Lower lobe of right lung (tissue), 2 donors: ENCODE measurements at places on chromosomes 1 and 21. TPM values are rescaled to one million over a fixed set of nuclear protein-coding genes. Genes with fewer than 3 reads are reported as not detected.

- peaks cover 23% of the 10 kb centered on the region for H3K27me3 ChIP-seq
- H3K36me3 ChIP-seq = no peaks in the 10 kb centered on the region
- no peak overlapping the region for H3K27ac ChIP-seq
- DNase-seq = no peak
- H3K4me3 ChIP-seq = no peak overlapping the region
Observed at GRCh38 chr21:44356160-44356559, 2.7 kb downstream of the TRPM2 start.

GRCh38 chr21:27077501-27077900, 110.6 kb upstream of the ADAMTS5 start:
- no peaks in the 10 kb centered on the region for H3K27me3 ChIP-seq
- no peaks in the 10 kb centered on the region for H3K36me3 ChIP-seq
- no peak overlapping the region for H3K4me3 ChIP-seq
- no peak for DNase-seq

DNA sequence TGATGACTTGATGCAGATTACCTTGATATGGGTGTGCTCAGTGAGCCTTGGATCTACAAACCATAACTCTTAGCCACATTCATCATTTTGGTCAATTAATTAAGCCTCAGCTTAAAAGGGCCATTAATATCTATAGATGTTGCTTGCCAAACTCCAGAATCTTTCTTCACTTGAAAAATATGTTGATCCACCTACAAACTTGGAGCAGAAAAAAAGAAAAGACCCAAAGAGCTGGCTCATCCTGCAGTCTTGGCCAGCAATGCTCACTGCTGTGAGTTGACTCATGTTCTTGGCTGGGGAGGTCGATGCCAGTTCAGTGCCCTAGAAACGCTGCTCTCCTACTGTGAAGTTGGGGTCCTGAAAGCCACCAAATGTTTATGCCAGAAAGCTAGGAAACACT, 75.4 kb downstream of the DPT start:
- no peaks in the 10 kb centered on the region for H3K27me3 ChIP-seq
- no peak overlapping the region for H3K27ac ChIP-seq
- DNase-seq = no peak
- no peaks in the 10 kb centered on the region for H3K36me3 ChIP-seq

- no peaks in the 10 kb centered on the region for H3K27me3 ChIP-seq
- H3K27ac ChIP-seq = no peak overlapping the region
- no peaks in the 10 kb centered on the region for H3K36me3 ChIP-seq
Observed at GRCh38 chr1:30489737-30490389, 233.5 kb downstream of the MATN1 start.

ATP1A4 gene
- 1.1 TPM for total RNA-seq

DNA sequence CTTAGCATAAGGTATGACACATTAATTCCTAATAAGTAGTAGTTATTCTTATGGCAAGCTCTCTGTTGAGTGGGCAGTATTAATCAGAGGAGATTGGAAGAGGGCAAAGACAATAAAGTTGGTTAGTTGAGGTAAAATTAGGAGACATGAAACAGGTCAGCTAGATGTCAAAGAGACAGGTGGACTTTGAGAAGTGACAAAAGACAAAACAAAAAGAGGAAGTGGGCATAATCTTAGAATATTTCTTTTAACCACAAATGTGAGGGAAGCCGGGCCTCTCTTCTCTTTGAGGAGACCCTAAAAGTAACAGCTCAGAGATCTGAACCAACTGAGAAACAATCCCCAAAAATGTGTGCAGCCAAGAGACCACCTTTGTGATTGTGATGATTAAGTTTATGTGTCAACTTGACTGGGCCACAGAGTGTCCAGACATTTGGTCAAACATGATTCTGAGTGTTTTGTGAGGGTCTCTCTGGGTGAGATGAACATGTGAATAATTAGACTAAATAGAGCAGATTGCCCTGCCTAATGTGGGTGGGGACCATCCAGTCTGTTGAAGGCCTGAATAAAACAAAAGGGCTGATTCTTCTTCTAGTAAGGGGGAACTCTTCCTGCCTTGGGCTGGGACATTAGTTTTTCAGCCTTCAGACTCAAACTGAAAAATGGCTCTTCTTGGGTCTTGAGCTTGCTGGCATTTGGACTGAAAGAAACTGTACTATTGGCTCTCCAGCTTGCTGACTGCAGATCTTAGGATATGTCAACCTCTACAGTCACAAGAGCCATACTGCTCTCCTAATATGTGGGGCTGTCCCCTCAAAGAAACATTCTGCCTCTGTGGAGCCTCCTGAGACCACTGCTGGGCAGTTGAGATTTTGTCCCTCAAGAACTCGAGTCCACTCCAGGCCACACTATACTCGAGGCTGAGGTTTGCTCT, 40.0 kb downstream of the FCRL5 start:
- no peak overlapping the region for H3K4me3 ChIP-seq
- H3K27me3 ChIP-seq = no peaks in the 10 kb centered on the region
- DNase-seq = no peak
- no peaks in the 10 kb centered on the region for H3K4me1 ChIP-seq
- no peaks in the 10 kb centered on the region for H3K36me3 ChIP-seq

- no peak overlapping the region for H3K27ac ChIP-seq
- DNase-seq = no peak
- no peaks in the 10 kb centered on the region for H3K4me1 ChIP-seq
- H3K36me3 ChIP-seq = no peaks in the 10 kb centered on the region
- no peaks in the 10 kb centered on the region for H3K27me3 ChIP-seq
Observed at GRCh38 chr1:168742994-168743650, 14.1 kb upstream of the DPT start.

DNA sequence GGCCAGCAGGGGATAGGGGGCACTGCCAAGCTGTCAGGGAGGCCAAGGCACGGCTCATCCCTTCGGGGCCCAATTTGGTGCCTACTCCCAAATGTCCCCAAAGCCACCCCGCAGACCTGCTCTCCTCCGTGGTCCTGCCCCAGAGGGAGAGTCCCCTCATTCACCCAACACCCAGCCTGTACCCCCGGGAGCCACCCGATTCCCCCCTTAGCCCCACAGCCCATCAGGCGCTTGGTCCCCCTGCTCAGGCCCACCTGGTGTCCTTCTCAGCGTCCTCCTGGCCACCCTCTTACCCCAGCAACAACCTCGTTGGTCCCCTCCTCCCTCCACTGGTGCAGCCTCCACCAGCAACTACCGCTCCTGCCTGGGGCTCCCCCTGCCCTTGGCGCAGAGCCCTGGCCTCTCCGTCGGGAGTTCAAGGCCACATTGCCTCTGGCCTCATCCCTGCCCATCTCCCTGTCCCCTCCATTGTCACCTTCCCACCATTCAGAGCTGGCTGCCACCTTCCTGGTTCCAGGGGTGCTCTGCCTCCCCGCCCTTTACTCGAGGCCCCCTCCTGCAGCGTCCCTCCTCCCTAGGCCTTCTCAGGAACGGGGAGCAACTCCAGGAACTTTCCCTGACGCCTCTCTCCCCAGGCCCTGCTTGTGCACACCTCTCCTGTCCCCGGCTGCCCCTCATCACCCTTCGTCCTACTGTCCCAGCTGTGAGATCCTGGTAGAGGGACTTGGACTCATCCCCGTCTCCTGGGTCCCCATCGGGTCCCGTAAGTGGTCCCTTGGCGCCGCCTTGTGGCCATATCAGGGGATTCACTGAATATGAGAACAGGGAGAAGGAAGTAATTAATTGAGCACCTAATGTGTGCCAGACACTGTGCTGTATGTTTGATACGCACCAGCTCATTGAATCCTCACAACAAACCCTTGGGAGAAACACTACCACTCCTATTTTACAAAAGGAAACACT, 73.9 kb downstream of the RAP1GAP start:
- H3K4me1 ChIP-seq = peaks cover 4% of the 10 kb centered on the region
- no peak overlapping the region for H3K27ac ChIP-seq
- peaks cover 12% of the 10 kb centered on the region for H3K36me3 ChIP-seq
- H3K27me3 ChIP-seq = peaks cover 11% of the 10 kb centered on the region
- no peak overlapping the region for H3K4me3 ChIP-seq
- peak; percentile 86 for DNase-seq

BLACAT1 gene
- 1.0 TPM for total RNA-seq

SNRNP40 gene
- 38.3 TPM for total RNA-seq

DNA sequence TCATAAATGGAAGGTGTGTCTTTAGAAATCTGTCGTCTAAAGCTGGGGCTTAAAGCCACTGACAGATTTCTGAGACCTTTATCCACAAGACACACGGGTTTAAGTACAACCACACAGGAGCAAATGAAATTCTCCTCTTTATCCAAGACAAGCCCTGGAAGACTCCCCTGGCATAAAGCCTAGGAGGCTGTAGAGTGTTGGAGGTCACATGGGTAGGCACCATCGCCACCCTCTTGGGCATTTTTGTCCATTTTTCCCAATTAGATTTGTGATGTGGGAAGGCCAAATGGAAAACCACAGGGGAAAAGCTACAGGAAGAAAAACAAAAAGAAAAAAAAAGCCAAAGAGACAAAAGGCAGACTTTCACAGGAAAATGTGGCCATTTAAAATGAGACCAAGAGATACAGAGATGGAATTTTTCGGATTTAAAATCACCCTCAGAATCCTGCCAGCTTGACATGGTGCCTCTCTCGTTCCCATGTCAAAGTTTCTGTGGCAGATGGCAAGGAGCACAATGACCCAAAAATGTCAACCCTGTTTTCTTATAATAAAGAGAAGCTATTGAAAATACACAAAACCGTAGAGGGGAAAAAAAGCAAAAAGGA, 91.9 kb downstream of the PLD5 start:
- no peaks in the 10 kb centered on the region for H3K27me3 ChIP-seq
- no peak for DNase-seq
- H3K4me3 ChIP-seq = no peak overlapping the region
- no peaks in the 10 kb centered on the region for H3K36me3 ChIP-seq

- no peaks in the 10 kb centered on the region for H3K27me3 ChIP-seq
- H3K4me1 ChIP-seq = peaks cover 29% of the 10 kb centered on the region
- H3K27ac ChIP-seq = peak overlapping the region; percentile 48
- DNase-seq = peak; percentile 56
- peaks cover 44% of the 10 kb centered on the region for H3K36me3 ChIP-seq
Observed at GRCh38 chr1:11281518-11282331, 8.7 kb downstream of the UBIAD1 start.

PRMT2 gene
- total RNA-seq = 121 TPM

GRCh38 chr1:156128308-156128653, 13.8 kb downstream of the LMNA start:
- H3K27ac ChIP-seq = peak overlapping the region; percentile 99
- peaks cover 76% of the 10 kb centered on the region for H3K4me1 ChIP-seq
- no peaks in the 10 kb centered on the region for H3K27me3 ChIP-seq
- H3K36me3 ChIP-seq = peaks cover 33% of the 10 kb centered on the region
- no peak overlapping the region for H3K4me3 ChIP-seq

DNA sequence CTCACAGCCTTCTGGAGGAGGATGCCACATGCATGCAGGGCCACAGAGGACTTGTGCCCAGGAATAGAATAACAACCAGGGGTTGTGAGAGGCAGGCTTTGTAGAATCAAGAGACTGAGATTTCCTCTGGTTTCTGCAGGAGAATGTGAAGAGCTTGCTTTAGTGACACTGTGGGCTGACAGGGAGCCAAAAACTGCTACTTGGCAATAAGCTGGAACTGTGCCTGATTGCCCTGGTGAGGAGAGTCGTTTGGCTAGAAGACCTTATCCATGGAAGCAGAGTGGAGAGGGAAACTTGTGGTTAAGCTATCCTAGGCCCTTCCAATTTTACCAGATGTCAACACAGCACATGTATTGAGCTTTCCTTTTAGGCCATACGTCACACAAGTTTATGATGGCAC, 902.1 kb downstream of the MRPL39 start:
- H3K27me3 ChIP-seq = no peaks in the 10 kb centered on the region
- no peak overlapping the region for H3K27ac ChIP-seq
- H3K4me1 ChIP-seq = no peaks in the 10 kb centered on the region
- DNase-seq = no peak
- no peak overlapping the region for H3K4me3 ChIP-seq

SPRR1B gene
- total RNA-seq = not detected

DNA sequence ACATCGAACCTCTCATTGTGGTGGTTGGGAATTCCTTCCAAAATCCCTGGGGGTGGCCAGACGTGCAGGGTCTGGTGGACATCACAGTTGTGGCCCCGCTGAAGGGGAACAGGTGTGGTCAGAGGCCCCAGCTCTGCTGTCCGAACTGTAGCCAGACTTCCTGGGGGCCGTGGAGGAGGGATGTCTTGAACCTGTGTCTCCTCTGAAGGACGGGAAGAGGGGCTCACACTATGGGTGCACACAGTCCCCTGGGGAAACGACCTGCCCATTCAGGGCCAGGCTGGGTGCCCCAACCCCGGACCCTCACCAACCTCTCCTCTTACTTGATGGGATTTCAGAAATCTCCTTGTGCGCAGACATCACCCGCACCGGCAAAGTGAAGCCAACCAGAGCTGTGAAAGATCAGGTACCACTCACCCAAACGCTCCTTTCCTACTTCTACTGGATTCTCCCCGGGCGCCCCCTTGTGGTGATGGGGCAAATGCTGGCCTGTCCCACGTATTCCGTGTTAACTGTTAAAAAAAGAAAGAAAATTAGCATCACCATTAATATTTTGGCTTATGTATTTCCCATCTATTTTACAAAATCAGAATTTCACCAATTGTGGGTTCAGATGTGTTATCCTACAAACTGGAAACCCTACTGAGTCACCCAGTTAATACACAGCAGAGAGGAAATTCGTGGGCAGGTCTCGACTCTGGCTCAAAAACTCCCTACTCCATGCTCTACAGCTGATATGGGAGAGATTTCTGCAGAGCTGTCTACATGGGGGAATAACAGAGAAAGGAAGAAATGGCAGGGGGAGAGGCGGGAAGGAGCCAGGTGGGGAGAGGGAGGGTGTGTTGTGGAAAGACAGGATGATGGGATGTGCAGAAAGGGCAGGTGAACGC, 28.1 kb downstream of the PADI4 start:
- DNase-seq = peak; percentile 75
- no peak overlapping the region for H3K4me3 ChIP-seq
- no peaks in the 10 kb centered on the region for H3K4me1 ChIP-seq
- H3K36me3 ChIP-seq = no peaks in the 10 kb centered on the region

ANKRD35 gene
- 1.5 TPM for total RNA-seq

- no peaks in the 10 kb centered on the region for H3K36me3 ChIP-seq
- H3K27ac ChIP-seq = no peak overlapping the region
Observed at GRCh38 chr1:2045468-2046173, 4.6 kb upstream of the PRKCZ start.

GRCh38 chr1:78549891-78550290, 59.1 kb downstream of the PTGFR start:
- no peak overlapping the region for H3K4me3 ChIP-seq
- DNase-seq = no peak
- H3K27ac ChIP-seq = no peak overlapping the region
- no peaks in the 10 kb centered on the region for H3K36me3 ChIP-seq
- no peaks in the 10 kb centered on the region for H3K27me3 ChIP-seq
- H3K4me1 ChIP-seq = no peaks in the 10 kb centered on the region

DNA sequence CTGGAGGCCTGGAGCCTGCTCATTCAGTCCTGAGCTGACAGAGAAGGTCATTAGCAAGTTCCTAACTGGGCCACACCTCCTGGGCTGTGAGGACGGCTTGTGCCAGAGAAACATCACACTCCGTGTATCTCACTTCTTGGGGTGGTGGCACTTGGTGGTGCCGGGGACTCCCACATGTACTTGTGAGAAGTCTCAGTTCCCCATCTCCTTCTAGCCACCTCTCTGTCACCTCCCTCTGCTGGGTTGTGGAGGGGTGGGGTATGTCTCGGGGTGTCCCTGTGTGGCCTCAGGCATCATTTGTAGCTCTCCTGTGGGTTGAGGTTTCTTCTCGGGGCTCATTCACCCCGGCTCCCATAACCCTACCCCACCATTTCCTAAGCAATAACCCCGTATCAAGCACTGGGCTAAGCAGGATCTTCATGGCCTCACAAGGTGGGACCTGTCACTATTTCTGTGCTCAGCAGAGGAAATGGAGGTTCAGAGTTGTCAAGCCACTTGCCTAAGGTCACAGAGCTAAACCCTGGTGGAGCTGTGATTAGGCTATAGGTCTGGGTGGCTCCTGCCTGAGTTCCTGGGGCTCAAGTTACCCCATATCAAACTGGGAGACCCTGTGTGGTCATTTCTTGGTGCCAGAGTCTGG, 62.5 kb downstream of the UBIAD1 start:
- H3K27ac ChIP-seq = no peak overlapping the region
- H3K4me1 ChIP-seq = no peaks in the 10 kb centered on the region
- peaks cover 20% of the 10 kb centered on the region for H3K27me3 ChIP-seq
- H3K4me3 ChIP-seq = no peak overlapping the region
- H3K36me3 ChIP-seq = no peaks in the 10 kb centered on the region
